ENCODE measurements at places on chromosomes 5 and 9.

DNA sequence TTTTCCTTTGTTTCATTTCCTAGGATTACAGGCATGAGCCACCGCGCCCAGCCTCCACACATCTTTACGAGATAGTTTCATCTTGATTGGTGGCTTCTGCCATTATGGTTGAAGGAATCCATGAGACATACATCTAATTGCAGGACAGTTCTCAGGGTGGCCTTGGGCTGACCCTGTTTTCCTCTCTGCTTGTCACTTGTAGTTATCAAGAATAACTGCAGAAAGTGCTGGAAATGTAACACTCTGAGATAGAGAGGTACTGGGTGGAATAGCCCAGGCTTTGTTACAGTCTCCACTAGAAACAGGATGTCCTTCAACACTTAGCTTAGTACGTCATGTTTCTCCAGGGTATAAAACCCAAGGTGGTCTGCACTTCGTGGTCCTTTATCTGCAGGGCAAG lies 10.7 kb downstream of the UGT3A2 start:
- H3K27ac ChIP-seq: no peak overlapping the region
- H3K27me3 ChIP-seq: no peaks in the 10 kb centered on the region
- H3K4me3 ChIP-seq: no peak overlapping the region

- H3K36me3 ChIP-seq: no peaks in the 10 kb centered on the region
- peaks cover 53% of the 10 kb centered on the region for H3K4me1 ChIP-seq
- no peak for DNase-seq
- peak overlapping the region; percentile 74 for H3K27ac ChIP-seq
- H3K27me3 ChIP-seq: no peaks in the 10 kb centered on the region
These were observed 117.3 kb downstream of the TTLL11 start for GRCh38 chr9:121975801-121976277.

DNA sequence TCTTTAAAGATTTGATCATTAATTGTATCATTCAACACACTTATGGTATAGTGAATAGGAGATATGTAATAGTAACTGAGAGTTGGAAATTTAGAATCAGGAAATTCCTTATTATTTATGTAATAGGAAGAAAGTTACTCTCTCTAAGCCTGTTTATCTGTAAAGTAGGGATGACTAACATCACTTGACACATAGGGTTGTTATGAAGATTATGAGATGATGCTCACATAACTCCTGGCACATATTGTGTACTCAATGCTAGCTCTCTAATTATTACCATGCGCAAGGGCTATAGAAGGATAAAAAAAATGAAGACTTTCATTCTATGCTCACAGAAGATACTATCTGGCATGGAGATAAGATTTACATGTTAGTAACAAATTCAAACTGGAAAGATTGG lies 149.9 kb downstream of the ISOC1 start:
- DNase-seq: no peak
- H3K27ac ChIP-seq: no peak overlapping the region
- H3K4me3 ChIP-seq: no peak overlapping the region
- no peaks in the 10 kb centered on the region for H3K36me3 ChIP-seq

DNA sequence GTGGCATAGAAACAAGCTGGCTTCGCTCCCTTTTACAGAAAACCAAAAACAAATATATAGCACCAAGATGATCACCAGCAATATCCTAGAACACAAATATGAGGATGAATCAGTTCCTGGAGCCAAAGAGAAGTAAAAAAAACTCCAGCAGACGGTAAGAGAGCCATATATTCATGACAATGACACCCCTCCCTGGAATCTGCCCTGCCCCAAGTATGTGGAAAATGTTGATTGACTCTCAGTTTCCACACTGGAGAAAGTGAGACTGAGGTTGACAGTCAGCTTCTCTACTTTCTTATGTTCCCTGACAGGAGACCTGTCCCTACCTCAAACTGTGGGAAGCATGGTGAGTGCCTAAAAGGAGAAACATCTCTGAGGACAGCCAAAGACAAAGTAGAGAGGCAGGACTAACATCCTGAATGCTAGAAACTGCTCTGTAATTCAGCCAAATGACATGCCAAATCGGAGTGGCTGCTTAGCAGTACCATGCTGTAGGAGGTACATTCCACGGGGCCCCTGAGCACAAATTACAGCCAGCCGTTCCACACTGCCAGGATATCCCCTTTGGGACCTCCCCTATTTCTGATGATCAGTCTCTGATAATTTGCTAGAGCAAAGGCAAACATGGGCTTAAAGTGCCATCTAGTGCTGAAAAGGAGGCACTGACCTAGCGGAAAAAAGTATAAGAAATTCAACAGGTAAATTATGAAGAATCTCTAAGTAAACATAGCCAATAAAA lies 424.0 kb upstream of the RGMB start:
- no peaks in the 10 kb centered on the region for H3K4me1 ChIP-seq
- no peak for DNase-seq
- H3K27me3 ChIP-seq: no peaks in the 10 kb centered on the region

GRCh38 chr5:79936646-79937216 lies 54.3 kb downstream of the MTX3 start:
- peaks cover 8% of the 10 kb centered on the region for H3K4me1 ChIP-seq
- no peak overlapping the region for H3K27ac ChIP-seq
- no peak overlapping the region for H3K4me3 ChIP-seq
- DNase-seq: no peak
- no peaks in the 10 kb centered on the region for H3K27me3 ChIP-seq
- no peaks in the 10 kb centered on the region for H3K36me3 ChIP-seq

DNA sequence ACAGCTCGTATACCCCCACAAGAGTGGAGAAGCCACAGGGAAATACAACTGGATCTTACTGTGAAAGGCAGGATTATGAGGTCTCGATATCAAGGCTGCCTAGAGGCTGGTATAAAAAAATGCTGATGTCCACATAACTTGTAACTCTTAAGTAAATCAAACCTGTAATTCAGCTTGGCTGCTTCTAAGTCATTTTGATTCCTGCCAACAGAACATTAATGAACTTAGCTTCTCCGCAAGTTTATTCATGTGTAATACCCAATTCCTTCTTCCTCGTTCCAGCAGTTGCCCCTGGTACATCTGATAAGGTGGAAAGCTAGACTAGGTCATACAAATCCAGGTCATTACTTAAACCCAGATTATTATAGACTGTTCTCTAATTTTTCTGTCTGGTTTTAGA lies 16.4 kb upstream of the SMIM15 start:
- no peak for DNase-seq
- H3K27ac ChIP-seq: peak overlapping the region; percentile 64
- H3K4me1 ChIP-seq: no peaks in the 10 kb centered on the region
- H3K36me3 ChIP-seq: no peaks in the 10 kb centered on the region

DNA sequence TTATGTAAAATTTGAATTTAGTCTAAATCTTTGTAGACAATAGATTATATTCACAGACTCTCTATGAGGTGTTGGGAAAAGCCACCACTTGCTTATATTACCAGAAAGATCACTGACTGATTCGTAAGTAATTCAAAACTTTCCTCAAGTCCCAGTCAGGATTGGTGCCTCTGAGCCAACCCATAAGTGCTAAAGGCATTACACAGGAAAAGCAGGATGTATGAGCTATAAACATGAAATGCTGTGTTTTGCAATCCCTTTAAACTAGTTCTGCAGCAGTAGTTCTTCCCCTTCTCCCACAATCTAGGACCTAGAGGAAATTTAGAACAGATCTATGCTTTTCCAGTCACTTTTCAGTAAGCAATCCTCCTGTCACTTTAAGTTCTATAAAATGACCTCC lies 48.0 kb downstream of the SHLD3 start:
- no peak overlapping the region for H3K27ac ChIP-seq
- no peak for DNase-seq
- no peaks in the 10 kb centered on the region for H3K36me3 ChIP-seq
- no peaks in the 10 kb centered on the region for H3K27me3 ChIP-seq
- H3K4me3 ChIP-seq: no peak overlapping the region

DNA sequence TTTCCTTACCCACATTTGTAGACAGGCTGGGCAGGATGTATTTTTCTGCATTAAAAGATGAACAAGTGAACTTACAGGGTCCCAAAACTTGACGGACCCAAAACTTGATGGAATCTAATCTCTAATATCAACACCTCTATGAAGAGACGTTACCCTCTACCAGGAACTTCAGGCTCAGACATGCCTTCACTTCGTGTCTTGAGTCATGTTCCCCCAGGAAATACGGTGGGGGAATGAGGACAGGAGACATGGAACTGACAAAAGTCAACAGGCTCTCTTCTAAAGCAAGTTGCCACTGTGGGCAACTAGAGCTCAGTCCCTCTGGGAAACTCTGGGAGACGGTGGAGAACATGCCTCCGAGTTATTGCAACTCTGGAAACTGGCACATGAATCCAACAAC lies 196.1 kb downstream of the PAPPA start:
- DNase-seq: no peak
- H3K4me3 ChIP-seq: no peak overlapping the region
- H3K36me3 ChIP-seq: peaks cover 3% of the 10 kb centered on the region
- no peaks in the 10 kb centered on the region for H3K27me3 ChIP-seq

DNA sequence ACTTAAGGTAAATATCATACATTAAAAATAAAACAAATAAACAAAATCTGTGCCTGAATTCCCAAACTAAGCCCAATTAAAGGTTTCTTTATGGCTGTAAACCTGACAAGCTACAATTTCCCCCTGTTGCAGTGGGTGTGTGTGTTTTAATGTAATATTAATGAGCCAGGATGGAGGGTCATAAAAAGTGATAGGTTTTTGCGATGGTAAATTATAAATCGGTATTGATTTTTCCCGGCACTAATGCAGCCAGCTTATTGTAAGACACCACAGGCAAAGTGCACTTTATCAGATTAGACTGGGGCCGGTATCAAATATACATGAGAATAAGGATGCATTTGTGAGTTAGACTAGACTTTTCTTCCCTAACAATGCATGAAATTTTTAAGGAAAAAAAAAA lies 120.4 kb downstream of the EBF1 start:
- peak overlapping the region; percentile 66 for H3K27ac ChIP-seq
- no peaks in the 10 kb centered on the region for H3K27me3 ChIP-seq
- no peak for DNase-seq
- peaks cover 7% of the 10 kb centered on the region for H3K4me1 ChIP-seq

- no peaks in the 10 kb centered on the region for H3K36me3 ChIP-seq
- no peaks in the 10 kb centered on the region for H3K27me3 ChIP-seq
- peaks cover 5% of the 10 kb centered on the region for H3K4me1 ChIP-seq
- no peak for DNase-seq
- no peak overlapping the region for H3K4me3 ChIP-seq
- no peak overlapping the region for H3K27ac ChIP-seq
These were observed 48.5 kb upstream of the ZNF354A start for GRCh38 chr5:178778919-178779318.

DNA sequence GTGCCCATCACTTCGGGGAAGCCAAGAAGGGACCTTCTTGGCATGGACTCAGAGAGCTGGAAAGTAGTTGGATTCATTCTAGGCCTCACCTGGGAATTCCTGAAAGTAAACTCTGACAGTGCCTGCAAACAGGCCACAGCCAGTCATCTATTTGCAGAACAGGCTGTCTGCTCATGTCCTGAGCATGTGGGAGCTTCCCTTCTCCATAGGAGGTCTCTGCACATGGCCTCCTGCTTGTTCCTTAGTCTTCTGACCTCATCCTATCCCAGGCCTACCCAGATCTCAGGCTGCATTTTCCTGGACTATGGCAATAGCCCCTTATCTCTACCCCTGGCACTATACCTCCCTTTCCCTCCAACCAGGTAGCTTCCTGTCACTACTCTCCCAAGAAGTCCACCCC lies 67.2 kb upstream of the FSTL4 start:
- no peak overlapping the region for H3K27ac ChIP-seq
- no peak for DNase-seq
- no peaks in the 10 kb centered on the region for H3K4me1 ChIP-seq
- H3K36me3 ChIP-seq: no peaks in the 10 kb centered on the region

- no peaks in the 10 kb centered on the region for H3K4me1 ChIP-seq
- no peak for DNase-seq
- no peaks in the 10 kb centered on the region for H3K36me3 ChIP-seq
- H3K27ac ChIP-seq: no peak overlapping the region
These were observed 3.9 kb downstream of the BNC2 start for GRCh38 chr9:16866587-16866986.

GRCh38 chr5:143402017-143402552 lies 1.4 kb downstream of the NR3C1 start:
- H3K36me3 ChIP-seq: no peaks in the 10 kb centered on the region
- H3K4me1 ChIP-seq: peaks cover 14% of the 10 kb centered on the region
- H3K4me3 ChIP-seq: peak overlapping the region; percentile 68
- no peak for DNase-seq

- no peak overlapping the region for H3K27ac ChIP-seq
- no peak overlapping the region for H3K4me3 ChIP-seq
- no peak for DNase-seq
These were observed 102.2 kb downstream of the PCSK5 start for GRCh38 chr9:75992482-75993206.

DNA sequence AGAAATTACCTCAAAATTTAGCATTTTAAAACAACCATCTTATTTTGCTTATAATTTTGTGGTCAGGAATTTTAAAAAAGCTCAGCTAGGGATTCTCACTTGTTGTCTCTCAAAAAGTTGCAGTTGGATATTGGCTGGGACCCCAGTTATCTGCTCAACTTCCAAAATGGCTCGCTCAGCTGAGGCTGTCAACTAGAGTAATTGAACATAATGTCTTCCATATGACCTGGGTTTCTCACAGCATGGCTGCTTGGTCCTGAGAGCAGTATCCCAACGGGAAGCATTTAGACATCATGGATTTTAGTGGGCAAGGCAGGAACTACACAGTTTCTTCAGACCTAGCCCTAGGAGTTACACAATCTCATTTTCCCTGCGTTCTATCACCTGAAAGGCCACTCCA lies 63.6 kb upstream of the SPEF2 start:
- no peaks in the 10 kb centered on the region for H3K36me3 ChIP-seq
- no peak for DNase-seq
- H3K27me3 ChIP-seq: no peaks in the 10 kb centered on the region
- no peaks in the 10 kb centered on the region for H3K4me1 ChIP-seq

DNA sequence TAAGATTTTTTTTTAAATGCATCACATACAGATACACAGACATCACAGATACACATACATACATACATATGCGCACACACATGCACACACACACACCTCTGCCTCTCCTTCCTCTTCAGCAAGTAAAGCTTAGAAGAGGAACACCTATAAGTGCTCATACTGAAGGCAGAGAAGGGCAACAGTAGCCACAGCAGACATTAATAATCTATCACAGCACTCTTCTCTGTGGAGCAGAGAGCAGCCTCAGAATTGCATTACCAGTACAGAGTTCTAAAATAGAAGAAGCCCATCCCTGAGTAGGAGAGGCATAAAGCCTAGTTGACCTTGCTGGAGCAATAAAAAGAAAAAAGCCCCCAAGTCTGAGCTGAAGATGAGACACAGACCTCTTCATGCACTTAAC lies 110.6 kb downstream of the MLLT3 start:
- H3K27ac ChIP-seq: no peak overlapping the region
- H3K27me3 ChIP-seq: no peaks in the 10 kb centered on the region
- no peaks in the 10 kb centered on the region for H3K36me3 ChIP-seq
- H3K4me3 ChIP-seq: no peak overlapping the region

GRCh38 chr9:8365466-8366160 lies 566.0 kb upstream of the DMAC1 start:
- H3K4me3 ChIP-seq: no peak overlapping the region
- H3K27me3 ChIP-seq: no peaks in the 10 kb centered on the region
- no peak overlapping the region for H3K27ac ChIP-seq
- no peak for DNase-seq

Measured in esophagus squamous epithelium (tissue), 5 donors.